ENCODE measurements at places on chromosomes 7 and 10.

- no peak overlapping the region for H3K27ac ChIP-seq
- no peaks in the 10 kb centered on the region for H3K27me3 ChIP-seq
- H3K4me1 ChIP-seq = no peaks in the 10 kb centered on the region
- no peaks in the 10 kb centered on the region for H3K36me3 ChIP-seq
- no peak overlapping the region for H3K4me3 ChIP-seq
- DNase-seq = no peak
Observed at GRCh38 chr7:115462301-115463015, 540.6 kb downstream of the MDFIC start.

DNA sequence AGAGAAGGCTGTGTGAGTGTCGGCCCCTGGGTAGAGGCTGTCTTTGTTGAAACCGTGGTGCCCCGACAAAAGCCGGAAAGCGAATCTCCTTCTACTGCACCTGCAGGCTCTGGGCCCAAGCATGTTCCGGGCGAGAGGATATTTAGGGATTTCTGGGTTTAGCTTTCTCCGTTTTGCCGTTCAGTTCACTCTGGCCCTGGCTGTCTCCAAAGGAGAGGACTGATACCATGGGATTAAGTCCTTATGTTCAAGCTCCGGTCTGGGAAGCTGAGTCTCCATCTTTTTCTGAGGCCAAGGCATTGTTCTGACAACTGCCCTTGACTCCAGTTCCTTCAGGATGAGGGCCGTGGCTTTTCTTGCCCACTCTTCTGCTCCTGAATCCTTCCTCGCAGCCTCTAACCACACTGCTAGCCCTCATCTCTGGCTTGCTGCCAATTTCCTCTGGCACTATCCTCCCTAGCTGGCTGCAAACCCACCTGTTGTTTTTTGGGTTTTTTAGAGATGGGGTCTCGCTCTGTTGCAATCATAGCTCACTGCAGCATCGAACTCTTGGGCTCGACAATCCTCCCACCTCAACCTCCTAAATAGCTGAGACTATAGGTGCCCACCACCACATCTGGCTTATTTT lies 206.8 kb downstream of the SKIDA1 start:
- no peaks in the 10 kb centered on the region for H3K36me3 ChIP-seq
- no peaks in the 10 kb centered on the region for H3K27me3 ChIP-seq
- peaks cover 6% of the 10 kb centered on the region for H3K4me1 ChIP-seq

GRCh38 chr7:44629829-44630522 lies 23.5 kb downstream of the OGDH start:
- H3K4me3 ChIP-seq = no peak overlapping the region
- H3K27ac ChIP-seq = peak overlapping the region; percentile 78
- peaks cover 13% of the 10 kb centered on the region for H3K36me3 ChIP-seq
- no peak for DNase-seq
- H3K27me3 ChIP-seq = no peaks in the 10 kb centered on the region

- no peaks in the 10 kb centered on the region for H3K36me3 ChIP-seq
- no peak overlapping the region for H3K4me3 ChIP-seq
- no peak overlapping the region for H3K27ac ChIP-seq
Observed at GRCh38 chr10:71927776-71928592, 36.2 kb upstream of the CHST3 start.

DNA sequence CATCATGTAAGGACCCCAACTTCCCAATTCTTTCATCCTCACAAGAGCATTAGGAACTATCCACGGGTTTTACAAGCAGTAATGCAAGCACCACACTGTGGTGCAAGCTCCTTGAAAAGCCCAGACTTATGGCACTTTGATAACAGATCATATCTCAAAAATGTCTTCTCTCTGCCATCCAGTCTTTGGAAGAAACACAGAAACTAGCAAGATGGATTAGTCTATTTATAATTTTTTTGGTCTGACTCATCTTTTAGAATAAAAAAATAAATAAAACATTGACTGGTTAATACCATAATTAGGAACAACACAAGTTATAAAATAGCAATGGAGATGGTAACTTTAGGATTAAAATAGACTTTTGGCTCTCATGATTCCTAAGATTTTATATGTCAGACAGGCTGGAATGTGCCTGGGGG lies 49.0 kb upstream of the CALD1 start:
- no peaks in the 10 kb centered on the region for H3K27me3 ChIP-seq
- H3K36me3 ChIP-seq = no peaks in the 10 kb centered on the region
- H3K4me1 ChIP-seq = no peaks in the 10 kb centered on the region
- H3K27ac ChIP-seq = peak overlapping the region; percentile 41
- H3K4me3 ChIP-seq = no peak overlapping the region

DNA sequence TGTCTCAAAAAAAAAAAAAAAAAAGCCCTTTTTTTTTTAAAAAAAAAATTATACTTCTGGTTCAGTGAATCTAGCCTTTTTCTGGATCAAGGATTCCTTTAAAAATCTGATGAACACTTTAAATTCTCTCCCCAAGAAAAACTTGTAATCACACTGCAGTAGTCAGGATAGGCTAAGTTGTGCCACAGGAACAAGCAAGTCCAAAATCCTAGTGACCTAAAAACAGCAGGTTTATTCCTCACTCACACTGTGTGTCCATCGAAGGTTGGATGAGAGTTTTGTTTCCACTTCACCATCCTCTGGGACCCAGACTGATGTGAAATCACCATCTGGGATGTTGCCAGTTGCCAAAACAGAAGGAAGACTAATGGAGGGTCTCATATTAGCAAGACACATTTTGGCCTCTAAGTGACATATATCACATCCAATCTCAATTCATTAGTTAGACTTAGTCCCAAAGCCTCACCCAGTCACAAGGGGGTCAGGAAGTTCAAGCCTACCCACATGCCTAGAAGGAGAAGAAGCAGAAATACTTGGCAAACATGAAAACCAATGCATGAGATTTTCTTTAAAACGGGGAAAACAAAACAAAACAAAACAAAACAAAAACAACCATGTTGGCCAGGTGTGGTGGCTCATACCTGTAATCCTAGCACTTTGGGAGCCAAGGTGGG lies 32.7 kb downstream of the CYP17A1 start:
- no peak for DNase-seq
- peak overlapping the region; percentile 8 for H3K27ac ChIP-seq
- peaks cover 29% of the 10 kb centered on the region for H3K4me1 ChIP-seq
- peaks cover 80% of the 10 kb centered on the region for H3K36me3 ChIP-seq

DNA sequence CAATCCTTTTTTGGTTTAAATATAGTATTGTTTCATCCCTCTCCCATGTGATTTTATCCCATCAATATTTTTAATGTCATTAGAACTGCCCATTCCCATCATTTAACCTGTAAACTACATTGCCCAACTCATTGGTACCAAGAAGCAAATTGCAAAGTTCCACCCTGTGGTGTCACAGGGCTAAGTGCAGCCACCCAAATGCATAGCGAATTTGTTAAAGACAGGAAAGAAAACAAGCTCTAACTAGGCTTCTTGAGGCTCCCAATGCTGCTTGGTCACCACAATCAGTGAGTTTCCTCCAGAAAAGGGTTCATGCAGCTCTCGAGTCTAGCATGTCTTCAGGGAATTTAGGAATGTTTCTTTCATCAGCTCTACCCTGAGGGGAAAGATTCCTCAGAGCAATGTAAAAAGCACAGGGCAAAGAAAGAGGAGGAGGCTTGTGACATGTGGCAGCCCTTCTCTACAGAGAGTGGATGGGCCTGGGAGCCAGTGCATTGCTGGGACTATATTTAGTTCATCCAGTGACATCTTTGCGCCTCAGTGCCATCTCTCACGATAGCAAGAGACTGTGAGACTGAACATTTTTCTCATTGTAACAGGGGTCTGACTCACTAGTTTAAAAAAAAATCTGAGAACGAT lies 58.1 kb downstream of the CAV1 start:
- H3K4me3 ChIP-seq = no peak overlapping the region
- DNase-seq = no peak
- H3K36me3 ChIP-seq = no peaks in the 10 kb centered on the region
- peaks cover 30% of the 10 kb centered on the region for H3K4me1 ChIP-seq

DNA sequence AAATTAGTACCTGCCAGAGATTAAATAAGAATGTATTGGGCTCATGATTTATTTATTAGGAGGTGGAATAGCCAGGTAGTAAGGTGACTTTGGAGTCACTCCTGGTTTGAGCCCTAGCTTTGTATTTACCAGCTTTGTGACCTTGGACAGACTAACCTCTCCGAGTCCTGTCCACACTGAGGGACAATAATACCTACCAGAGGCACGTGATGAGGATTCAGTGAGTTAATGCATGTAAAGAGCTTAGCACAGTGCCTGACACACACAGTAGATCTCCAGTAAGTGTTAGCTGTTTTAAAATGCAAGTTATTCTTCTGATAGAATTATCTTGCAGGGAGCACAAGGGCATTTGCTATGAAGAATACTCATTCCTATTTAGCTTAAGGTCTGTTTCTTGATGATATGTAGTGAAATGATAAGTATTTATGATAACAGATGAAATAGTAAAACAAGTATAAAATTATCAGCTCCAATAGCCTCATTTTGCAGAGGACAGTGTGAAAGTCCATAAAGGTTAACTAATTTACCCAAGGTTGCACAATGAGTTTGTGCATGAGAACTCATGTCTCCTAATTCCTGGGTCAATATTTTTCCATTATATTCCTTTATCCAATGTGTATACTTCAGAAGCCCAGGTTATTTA lies 36.4 kb downstream of the RABGEF1 start:
- H3K4me1 ChIP-seq = peaks cover 5% of the 10 kb centered on the region
- H3K4me3 ChIP-seq = no peak overlapping the region
- no peaks in the 10 kb centered on the region for H3K27me3 ChIP-seq
- H3K27ac ChIP-seq = no peak overlapping the region
- peaks cover 48% of the 10 kb centered on the region for H3K36me3 ChIP-seq

DNA sequence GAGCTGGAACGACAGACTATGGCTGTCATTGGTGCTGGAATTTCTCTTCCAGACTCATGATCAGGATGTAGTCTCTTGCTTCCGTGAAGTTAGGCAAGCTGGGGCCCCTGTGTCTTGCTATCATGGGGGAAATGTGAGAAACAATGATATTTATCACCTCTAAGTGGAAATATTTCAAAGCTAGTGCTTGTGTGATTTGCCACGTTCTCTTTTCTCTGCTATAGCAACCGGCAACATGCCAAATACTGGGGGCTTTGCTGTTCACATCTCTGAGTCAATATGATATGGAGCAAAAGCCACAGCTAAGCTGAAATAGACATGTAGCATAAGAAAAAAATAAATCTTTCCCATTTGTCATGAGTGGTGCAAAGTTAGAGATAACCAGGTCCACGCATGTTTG lies 668.2 kb upstream of the IGFBP3 start:
- H3K4me3 ChIP-seq = no peak overlapping the region
- H3K36me3 ChIP-seq = no peaks in the 10 kb centered on the region
- no peaks in the 10 kb centered on the region for H3K27me3 ChIP-seq
- no peaks in the 10 kb centered on the region for H3K4me1 ChIP-seq
- no peak overlapping the region for H3K27ac ChIP-seq
- no peak for DNase-seq

DNA sequence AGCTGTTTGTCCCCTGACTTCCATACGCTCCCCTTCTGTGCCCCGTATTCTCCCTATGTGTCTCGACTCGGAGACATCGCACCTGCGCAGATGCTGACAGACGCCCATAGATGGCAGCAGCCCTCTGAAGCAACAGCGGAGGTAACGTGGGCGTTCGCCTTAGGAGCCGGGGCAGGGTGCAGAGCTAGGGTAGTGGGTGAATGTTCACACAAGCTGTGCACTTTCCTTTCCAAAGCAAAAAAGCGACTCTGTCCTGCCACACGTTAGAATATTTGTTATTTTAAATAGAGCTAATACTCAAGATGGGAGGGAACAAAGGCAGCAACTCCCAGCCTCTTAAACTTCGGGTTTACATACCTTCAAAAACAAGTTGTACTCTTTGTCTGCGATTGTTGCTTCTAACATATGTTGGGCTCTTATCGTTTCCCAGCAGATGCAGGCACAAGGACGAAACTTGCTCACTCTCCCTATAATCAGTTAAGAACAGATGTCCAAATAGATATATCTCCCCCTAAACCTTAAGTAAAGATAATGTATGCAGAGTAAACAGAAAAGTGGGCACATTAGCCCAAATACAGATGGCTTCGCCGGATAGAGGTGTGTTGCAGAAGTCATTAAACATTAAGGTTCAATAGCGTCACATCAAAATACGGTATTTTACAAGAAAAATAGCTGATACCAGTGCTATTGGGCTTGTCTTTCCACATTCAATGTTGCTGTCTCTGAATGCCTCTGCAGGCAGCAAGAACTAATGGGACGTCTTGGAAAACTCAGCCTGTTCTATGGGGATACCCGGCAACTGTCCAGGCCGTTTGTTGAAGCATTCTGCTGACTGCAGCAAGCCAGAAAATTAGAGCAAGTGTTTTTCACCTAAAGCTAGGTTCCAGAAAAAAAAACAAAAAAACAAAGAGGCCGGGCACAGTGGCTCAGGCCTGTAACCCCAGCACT lies 340.3 kb upstream of the PRKCQ start:
- H3K36me3 ChIP-seq = no peaks in the 10 kb centered on the region
- H3K4me3 ChIP-seq = no peak overlapping the region
- H3K4me1 ChIP-seq = peaks cover 18% of the 10 kb centered on the region
- H3K27ac ChIP-seq = peak overlapping the region; percentile 25
- no peaks in the 10 kb centered on the region for H3K27me3 ChIP-seq

DNA sequence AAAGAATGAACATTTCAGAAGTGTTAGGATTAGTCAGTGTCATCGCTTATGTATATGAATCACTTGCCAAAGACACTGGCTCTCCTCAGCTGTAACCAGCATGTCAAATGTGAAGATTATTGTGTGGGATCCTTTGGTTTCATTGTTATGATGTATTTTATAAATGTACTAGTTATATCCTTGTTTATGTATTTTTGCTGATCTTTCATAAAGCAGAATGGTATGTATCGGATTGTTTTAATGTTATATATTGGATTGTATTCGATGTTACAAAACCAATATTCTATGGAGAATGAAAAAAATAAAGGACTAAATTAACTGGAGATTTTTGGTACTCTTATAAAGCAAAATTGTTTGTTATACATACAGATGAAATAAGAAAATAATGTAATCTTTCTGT lies 49.2 kb downstream of the ACADSB start:
- no peaks in the 10 kb centered on the region for H3K4me1 ChIP-seq
- no peak overlapping the region for H3K27ac ChIP-seq
- H3K27me3 ChIP-seq = no peaks in the 10 kb centered on the region
- H3K36me3 ChIP-seq = peaks cover 32% of the 10 kb centered on the region

DNA sequence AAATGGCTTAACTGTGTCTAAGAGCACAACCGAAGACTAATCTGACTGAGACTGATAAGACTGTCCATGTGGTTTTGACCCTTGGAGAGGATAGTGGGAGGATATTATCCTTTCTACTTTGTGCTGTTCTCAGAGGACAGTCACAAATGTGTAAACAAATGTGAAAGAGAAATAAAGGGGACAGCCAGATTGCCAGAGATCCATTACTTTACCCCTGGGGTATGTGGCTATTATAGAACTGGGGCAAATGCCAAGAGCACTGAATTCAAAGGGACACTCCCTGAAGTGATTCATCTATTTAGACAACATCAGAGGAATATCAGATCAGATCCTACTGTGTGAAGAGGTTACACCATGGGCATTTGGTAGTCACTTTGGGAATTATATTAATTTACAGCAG lies 154.7 kb downstream of the RNLS start:
- H3K4me1 ChIP-seq = no peaks in the 10 kb centered on the region
- no peaks in the 10 kb centered on the region for H3K27me3 ChIP-seq
- H3K27ac ChIP-seq = no peak overlapping the region

DNA sequence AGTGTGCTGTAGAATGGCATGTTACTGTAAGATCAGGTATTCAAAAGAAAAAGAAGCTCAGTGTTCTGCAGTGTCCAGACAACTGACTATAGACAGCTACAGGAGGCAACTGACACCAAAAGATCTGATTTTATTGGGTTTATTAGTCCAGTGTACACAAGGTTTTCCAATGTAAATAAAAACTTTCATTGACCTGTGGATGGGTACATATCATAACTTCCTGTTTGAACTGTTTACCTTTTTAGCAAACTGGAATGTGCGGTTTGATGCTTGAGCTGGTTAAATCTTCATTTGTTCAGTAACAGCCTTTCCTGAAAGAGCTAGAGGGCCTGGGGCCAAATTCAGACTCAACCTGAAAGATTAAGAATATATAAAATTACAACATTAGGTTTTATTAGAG lies 172.6 kb upstream of the SP8 start:
- no peak overlapping the region for H3K4me3 ChIP-seq
- H3K27me3 ChIP-seq = no peaks in the 10 kb centered on the region
- no peaks in the 10 kb centered on the region for H3K4me1 ChIP-seq
- no peaks in the 10 kb centered on the region for H3K36me3 ChIP-seq
- no peak overlapping the region for H3K27ac ChIP-seq

All from spleen (tissue), 13 donors.